ENCODE measurements at places on chromosomes 12 and 14. TPM values are rescaled to one million over a fixed set of nuclear protein-coding genes. Genes with fewer than 3 reads are reported as not detected.

Gene GZMB
- total RNA-seq: not detected

DNA sequence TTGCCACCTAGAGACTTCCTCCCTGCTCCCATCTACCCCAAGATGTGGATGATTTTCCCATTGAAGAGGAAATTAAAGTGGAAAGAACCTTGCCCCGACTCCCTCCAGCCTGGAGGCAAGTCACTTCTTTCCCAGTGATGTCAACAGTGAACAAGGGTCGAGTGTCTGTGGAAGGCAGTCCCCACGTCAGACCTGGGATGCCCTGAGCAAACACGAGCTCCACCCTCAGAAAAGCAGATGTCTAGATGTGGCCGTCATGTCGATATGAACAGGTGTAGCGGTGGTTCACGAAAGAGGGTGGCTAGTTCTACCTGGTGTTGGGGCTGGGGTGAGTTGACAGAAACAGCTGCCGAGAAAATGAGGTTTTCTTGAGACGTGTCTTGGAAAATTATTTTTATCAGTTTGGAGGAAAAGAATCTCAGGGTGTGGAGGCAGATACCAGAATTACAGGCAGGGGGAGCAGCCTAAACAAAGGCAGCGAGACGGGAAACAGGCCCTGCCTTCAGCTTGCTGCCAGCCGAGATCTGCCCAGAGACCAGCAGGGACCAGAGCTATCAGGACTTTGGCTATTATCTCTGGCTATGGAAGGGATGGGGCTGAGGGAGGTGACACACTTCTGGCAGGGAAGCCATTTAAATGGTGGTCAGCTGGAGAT lies 25.9 kb downstream of the SYNDIG1L start:
- H3K4me1 ChIP-seq: peaks cover 21% of the 10 kb centered on the region
- H3K27ac ChIP-seq: peak overlapping the region; percentile 9
- H3K27me3 ChIP-seq: peaks cover 8% of the 10 kb centered on the region
- H3K4me3 ChIP-seq: no peak overlapping the region
- DNase-seq: no peak

DNA sequence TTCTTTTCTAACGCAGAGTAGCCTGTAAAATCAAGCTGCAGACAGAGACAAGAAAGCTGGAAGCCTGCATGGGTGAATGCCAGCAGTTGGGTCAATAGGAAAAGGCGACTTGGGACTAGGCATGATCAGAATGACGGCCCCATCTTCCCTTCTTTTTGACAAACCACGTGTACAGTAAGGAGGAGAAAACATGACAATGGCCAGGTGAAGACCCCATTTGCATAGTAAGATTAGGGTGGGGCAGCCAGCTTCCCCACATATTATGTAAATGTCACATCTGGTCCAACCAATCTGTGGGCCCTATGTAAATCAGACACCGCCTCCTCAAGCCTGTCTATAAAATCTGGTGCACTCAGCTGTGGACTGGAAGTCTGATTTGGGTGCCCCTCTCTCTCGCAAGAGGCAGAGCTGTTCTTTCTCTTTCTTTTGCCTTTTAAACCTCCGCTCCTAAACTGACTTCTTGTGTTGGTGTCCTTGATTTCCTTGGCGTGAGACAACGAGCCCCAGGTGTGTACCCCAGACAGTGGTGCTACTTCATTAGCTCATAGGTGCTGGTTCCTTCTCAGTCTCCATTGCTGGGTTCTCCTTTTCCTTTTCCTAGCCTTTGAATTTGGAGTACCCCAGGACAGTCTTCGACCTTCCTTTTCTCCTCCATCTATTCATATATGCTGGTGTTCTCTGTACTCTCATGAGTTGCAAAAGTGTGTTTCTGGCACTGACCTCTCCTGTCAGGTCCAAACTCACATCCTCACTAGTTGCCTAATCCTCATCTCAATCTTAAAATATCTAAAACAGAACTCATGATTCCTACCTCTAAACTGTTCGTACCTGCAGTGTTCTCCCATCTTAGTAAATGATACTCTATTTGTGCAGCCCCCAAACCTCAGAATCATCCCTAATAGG lies 9.4 kb upstream of the DHRS7 start:
- no peak overlapping the region for H3K4me3 ChIP-seq
- H3K4me1 ChIP-seq: no peaks in the 10 kb centered on the region
- peaks cover 5% of the 10 kb centered on the region for H3K27me3 ChIP-seq
- H3K27ac ChIP-seq: no peak overlapping the region
- DNase-seq: no peak
- no peaks in the 10 kb centered on the region for H3K36me3 ChIP-seq

- no peak overlapping the region for H3K4me3 ChIP-seq
- H3K27ac ChIP-seq: no peak overlapping the region
- no peaks in the 10 kb centered on the region for H3K36me3 ChIP-seq
- no peaks in the 10 kb centered on the region for H3K27me3 ChIP-seq
- no peak for DNase-seq
- H3K4me1 ChIP-seq: no peaks in the 10 kb centered on the region
Measured at GRCh38 chr14:68473794-68474193, 319.1 kb downstream of the ZFP36L1 start.

DNA sequence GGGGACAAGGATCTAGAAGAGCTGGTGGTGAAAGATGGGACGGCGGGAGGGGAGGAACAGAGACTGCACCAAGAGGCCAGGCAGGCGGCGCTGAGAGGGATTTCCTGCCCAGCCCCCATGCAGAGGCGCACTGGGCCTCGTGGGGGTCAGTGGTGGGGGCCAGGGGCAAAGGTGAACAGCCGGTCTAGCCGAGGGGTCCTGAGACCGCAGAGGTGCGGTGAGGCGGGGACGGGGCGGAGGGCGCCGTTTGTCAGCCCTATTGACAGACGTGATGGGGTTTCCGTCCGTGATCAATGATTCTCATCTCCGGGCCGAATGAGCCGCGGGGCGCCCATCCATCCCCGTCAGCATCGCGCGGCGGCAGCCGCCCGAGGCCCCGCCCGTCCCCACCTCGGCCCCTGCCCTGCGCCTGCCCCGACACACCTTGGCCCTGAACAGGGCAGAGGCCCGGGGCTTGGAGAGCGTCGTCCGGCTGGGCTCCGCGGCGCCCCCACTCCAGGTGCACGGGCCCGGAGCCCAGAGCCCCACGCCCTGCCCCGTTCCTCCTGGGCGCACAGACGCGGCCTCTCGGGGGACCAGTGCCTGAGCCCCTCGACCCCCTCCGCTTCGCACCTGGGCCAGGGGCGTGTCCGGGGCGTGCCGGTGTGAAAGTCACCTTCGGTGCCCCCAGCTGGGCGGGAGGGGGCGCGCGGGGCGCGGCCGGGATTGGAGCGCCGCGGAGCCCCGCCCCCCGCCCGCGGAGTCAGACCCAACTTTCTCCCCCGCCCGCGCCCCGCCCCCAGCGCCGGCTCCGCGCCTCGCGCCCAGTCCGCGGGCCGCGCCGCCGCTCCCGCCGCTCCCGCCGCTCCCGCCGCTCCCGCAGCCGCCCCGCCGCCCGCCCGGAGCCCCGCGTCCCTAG lies at the start of gene NXPH4:
Gene NXPH4 (plus strand): TSS at position 781 of the 898 bp plus-strand sequence. CDS start 176 bp downstream, outside the sequence.
- peaks cover 46% of the 10 kb centered on the region for H3K27me3 ChIP-seq
- peaks cover 46% of the 10 kb centered on the region for H3K4me1 ChIP-seq
- no peak for DNase-seq
- H3K27ac ChIP-seq: peak within 1 kb of the TSS; percentile 66

GRCh38 chr14:51004352-51004800 lies 60.1 kb upstream of the PYGL start:
- H3K27me3 ChIP-seq: peaks cover 3% of the 10 kb centered on the region
- H3K4me3 ChIP-seq: no peak overlapping the region
- H3K36me3 ChIP-seq: no peaks in the 10 kb centered on the region
- peak overlapping the region; percentile 83 for H3K27ac ChIP-seq
- H3K4me1 ChIP-seq: peaks cover 57% of the 10 kb centered on the region

Gene ALDH1L2
- 47.4 TPM for total RNA-seq

Gene EPS8
- 4.3 TPM for total RNA-seq

- peaks cover 5% of the 10 kb centered on the region for H3K4me1 ChIP-seq
- H3K36me3 ChIP-seq: no peaks in the 10 kb centered on the region
- no peak overlapping the region for H3K27ac ChIP-seq
- DNase-seq: no peak
- H3K27me3 ChIP-seq: peaks cover 6% of the 10 kb centered on the region
Measured at GRCh38 chr12:108332791-108333382, 6.2 kb downstream of the CMKLR1 start.

Gene ANO4
- 38.0 TPM for total RNA-seq

DNA sequence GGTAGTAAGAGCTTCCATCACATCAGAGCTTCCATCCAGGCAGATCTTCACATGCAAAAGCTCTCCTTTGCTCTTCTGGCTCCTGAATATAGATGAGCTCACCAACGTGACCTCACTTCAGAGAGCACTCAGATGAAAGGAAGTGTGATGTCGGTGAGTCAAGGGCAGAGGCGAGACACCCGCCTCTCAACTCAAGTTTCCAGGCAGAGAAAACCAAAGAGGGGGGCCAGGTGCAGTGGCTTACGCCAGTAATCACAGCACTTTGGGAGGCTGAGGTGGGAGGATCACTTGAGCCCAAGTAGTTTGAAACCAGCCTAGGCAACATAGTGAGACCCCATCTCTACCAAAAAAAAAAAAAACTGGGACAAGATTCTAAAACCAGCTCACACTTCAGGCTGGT lies 126.9 kb downstream of the DUSP6 start:
- no peaks in the 10 kb centered on the region for H3K4me1 ChIP-seq
- peaks cover 6% of the 10 kb centered on the region for H3K36me3 ChIP-seq
- no peaks in the 10 kb centered on the region for H3K27me3 ChIP-seq
- no peak overlapping the region for H3K27ac ChIP-seq

DNA sequence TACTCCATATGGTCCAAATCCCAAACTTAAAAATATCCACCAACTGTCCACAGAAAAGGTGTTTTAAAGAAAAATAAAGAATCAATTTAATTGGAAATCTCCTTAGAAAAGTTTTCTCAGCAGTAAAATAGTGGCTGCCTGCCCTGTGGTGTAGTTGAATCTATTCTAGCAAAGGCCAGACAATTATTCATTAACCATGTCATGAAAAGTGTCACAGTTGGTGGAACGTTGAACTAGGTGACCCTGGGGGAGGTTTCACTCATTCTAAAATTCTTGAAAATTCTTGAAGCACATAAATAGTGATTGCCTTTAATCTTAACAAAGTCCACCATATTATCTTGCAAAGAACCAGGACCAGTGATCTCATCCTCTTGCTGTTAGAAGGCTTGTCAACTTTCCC lies 78.4 kb upstream of the GZMB start:
- DNase-seq: no peak
- no peaks in the 10 kb centered on the region for H3K36me3 ChIP-seq
- H3K4me3 ChIP-seq: no peak overlapping the region
- H3K4me1 ChIP-seq: peaks cover 16% of the 10 kb centered on the region

- no peak overlapping the region for H3K27ac ChIP-seq
- DNase-seq: no peak
- no peaks in the 10 kb centered on the region for H3K27me3 ChIP-seq
- H3K4me3 ChIP-seq: no peak overlapping the region
- H3K4me1 ChIP-seq: peaks cover 8% of the 10 kb centered on the region
Measured at GRCh38 chr12:13258717-13259119, 62.2 kb downstream of the EMP1 start.

DNA sequence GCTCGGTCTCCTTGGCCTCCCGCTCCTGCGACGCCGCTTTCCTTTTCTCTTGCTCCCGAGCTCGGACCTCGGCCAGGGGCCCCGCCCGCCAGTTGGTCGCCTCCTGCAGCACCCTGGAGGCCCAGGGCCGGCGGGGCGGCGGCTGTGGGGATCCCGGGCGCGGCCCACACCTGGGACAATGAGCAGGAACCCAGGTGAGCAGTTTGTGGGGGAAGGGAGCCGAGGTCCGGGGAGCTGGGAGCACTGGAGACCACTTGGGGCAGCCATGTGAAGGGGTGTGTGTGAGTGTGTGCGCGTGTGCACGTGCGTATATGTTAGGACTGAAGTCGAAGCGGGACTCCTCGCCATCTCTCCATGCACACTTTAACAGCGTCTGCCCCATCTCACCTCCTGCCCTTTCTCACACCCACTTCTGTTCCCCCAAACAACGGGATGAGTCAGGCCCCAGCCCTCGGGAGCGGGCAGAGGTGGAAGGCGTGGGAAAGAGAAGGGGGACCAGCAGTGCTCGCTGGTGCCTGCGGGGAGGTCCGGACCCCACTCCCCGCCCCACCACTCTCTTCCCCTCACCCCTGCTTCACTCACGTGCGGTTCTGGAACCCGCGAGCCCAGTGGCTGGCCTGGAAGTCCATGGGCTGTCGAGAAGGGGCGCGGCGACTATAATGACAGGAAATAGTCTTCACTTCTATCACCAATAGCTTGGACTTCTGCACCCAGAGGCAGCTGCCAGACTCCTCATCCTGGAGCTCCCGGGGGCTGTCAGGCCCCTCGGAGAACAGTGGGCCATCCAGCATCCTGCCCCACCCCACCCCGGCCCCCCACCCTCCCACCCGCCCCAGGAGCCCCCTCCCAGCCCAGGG lies 450 bp downstream of the DDN start:
- H3K4me3 ChIP-seq: peak overlapping the region; percentile 79
- H3K36me3 ChIP-seq: peaks cover 3% of the 10 kb centered on the region
- DNase-seq: peak; percentile 37
- H3K27ac ChIP-seq: no peak overlapping the region

GRCh38 chr14:105119408-105120025 lies 49.1 kb downstream of the JAG2 start:
- H3K27me3 ChIP-seq: peaks cover 8% of the 10 kb centered on the region
- peaks cover 14% of the 10 kb centered on the region for H3K36me3 ChIP-seq
- H3K4me1 ChIP-seq: no peaks in the 10 kb centered on the region
- no peak for DNase-seq

Gene ANKRD33
- not detected for total RNA-seq
